Fibroblast of the conjunctiva (primary cell): ENCODE measurements at places on chromosomes 11 and 22.

GRCh38 chr11:113265362-113265761 lies 49.0 kb upstream of the TTC12 start:
- DNase-seq, result no peak

- peak; percentile 94 for DNase-seq
Observed at GRCh38 chr11:34749666-34750659, 129.1 kb downstream of the EHF start.

- DNase-seq, result no peak
Observed at GRCh38 chr11:65502555-65503367, 3.9 kb downstream of the MALAT1 start.

- no peak for DNase-seq
Observed at GRCh38 chr11:102843489-102843888, at the start of gene MMP3. TSS of gene MMP3 (minus strand) at chr11:102843609. CDS start at chr11:102843546, 63 bp downstream.

GRCh38 chr11:33375688-33376311 lies 118.6 kb downstream of the HIPK3 start:
- no peak for DNase-seq

GRCh38 chr22:42294034-42294985 lies 23.9 kb upstream of the TCF20 start:
- no peak for DNase-seq

DNA sequence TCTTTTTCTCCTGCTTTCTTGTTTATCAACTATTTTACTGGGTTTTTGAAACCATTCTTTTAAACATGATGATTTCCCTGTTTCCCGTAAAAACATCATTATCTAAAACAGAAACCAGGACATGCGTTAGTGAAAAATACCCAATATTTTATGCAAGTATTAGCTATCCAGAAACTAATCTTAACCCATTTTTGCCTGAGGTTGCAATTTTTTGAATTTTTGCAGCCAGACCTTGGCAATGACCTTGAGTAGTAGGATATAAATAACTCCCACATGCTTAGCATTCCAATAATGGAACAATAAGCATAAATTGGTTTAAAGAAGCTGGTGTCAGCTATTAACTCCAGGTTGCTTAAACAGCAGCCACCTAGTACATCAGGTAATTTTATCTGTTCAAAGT lies 308.9 kb upstream of the ANO3 start:
- DNase-seq, result no peak

- peak; percentile 97 for DNase-seq
Observed at GRCh38 chr11:46700241-46701077, at the start of the genes ARHGAP1 and ZNF408. TSS of gene ARHGAP1 (minus strand) at chr11:46700619. CDS start at chr11:46696107, 4,512 bp downstream. TSS of gene ZNF408 (plus strand) at chr11:46701031. CDS start at chr11:46701048, 17 bp downstream.

GRCh38 chr11:70490723-70491558 lies 92.6 kb downstream of the CTTN start:
- no peak for DNase-seq

- DNase-seq, result no peak
Observed at GRCh38 chr11:122128146-122128545, 12.1 kb upstream of the BLID start.

DNA sequence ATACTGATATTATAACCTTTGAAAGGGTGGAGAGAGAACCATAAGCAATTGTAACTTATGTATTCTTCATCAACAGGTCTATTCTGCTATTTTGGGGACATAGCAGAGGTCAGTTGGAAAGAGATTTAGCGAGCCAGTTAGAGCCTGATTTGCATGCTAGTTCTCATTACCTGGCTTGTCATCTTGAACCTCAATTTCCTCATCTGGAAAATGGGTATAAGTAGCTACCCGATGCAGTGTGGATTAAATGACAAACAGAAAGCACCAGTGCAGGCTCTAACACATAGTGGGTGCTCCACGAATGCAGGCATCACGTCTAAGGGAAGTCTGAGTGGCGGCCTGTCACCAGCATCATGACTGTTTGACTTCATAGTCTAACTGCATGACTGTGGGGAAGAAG lies 67.7 kb downstream of the LDLRAD3 start:
- DNase-seq, result no peak

GRCh38 chr11:122031813-122032212 lies 84.2 kb downstream of the BLID start:
- DNase-seq, result no peak

DNA sequence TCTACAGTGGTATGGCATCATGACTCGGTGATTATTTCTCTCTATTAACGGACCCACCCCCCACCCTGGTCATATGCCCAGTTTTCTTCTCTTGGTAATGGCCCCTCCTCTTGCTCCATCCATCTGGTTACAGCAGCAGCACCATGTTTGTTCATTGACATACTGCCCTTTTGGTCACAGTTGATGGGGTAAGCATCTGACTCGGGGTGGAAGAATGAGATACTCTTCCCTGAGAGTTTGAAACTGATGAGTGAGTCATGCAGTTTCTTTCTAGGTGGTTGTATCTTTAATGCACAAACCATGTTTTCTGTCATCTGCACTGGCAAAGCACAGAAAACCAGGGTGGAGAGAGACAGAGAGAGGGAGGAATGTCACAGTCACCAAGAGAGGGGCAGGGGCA lies 126.0 kb downstream of the SYN3 start:
- peak; percentile 9 for DNase-seq

DNA sequence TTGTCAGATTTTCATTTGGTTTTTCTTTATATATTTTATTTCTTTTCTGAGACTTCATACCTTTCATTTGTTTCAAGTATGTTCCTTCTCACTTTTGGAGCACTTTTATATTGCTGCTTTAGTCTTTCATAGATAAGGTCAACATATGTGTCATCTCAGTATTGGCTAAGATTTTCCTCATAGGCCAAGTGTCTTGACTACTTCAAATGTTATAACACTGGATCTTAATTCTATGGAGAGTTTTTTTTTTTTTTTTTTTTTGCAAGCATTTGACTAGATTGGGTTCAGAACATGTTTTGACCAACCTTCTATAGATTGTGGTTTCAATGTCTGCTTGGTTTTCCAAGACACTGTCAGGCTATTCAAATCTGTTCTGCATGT lies 69.0 kb upstream of the NARS2 start:
- no peak for DNase-seq

DNA sequence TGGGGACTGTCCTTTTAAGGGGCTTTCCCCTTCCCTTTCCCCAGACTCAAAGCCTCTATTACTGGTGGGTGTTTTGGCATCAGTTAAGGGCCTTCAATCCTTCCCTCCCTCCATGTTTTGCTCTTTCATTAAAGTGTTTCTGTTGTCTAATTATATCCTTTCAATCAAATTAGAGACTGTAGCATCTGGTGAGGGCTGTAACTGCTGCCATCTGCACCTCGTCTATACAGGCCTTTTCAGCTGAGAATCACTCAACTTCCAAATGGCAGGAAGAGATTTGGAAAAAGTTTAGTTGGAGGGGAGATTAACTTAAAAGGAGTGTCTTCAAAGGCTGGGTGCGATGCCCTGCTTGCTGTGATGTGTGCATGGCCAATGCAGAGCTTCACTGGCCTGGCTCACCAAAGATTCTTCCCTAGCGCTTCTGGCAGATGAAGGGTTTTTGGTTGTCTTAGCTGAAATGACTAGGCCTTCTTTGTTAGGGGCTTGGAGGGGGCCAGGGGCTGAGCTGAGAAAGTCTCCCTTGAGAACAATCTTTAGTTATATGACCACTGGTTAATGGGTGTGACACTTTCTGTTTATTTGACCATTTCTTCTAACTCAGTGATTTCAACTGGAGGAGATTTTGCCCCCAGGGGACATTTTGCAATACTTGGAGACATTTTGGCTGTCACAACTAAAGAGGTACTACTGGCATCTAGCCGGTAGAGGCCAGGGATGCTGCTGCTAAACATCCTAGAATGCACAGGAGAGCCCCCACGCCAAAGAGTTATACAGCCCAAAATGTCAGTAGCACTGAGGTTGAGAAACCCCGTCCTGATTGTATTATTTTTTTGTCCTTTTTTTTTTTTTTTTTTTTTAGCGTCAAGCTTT lies 7.5 kb downstream of the KREMEN1 start:
- DNase-seq, result no peak

- DNase-seq, result no peak
Observed at GRCh38 chr11:63613517-63614135, 607 bp downstream of the PLAAT3 start.
